Left ventricle myocardium superior (tissue), 1 donor: ENCODE measurements at places on chromosomes 1 and 21. TPM values are rescaled to one million over a fixed set of nuclear protein-coding genes. Genes with fewer than 3 reads are reported as not detected.

Gene SLFNL1
- total RNA-seq, result 0.37 TPM

Gene MEX3A
- total RNA-seq, result 0.17 TPM

Gene CCDC181
- total RNA-seq, result 0.47 TPM

Gene SYTL1
- total RNA-seq, result 1.1 TPM

Gene GBP3
- total RNA-seq, result 7.4 TPM

Gene RIMS3
- total RNA-seq, result 0.92 TPM

Gene OR2T11
- not detected for total RNA-seq

Gene TMPRSS2
- total RNA-seq, result not detected

Gene AADACL3
- total RNA-seq, result not detected

Gene BLACAT1
- total RNA-seq, result not detected

Gene TNFAIP8L2
- 1.4 TPM for total RNA-seq

Gene OR2T29
- not detected for total RNA-seq

Gene PRXL2B
- total RNA-seq, result 11.2 TPM

Gene MRAP
- total RNA-seq, result 0.37 TPM

Gene ZMPSTE24
- total RNA-seq, result 33.5 TPM

Gene AKR7A3
- 0.20 TPM for total RNA-seq

Gene AMY1C
- total RNA-seq, result not detected

Gene GPR161
- total RNA-seq, result 3.0 TPM

Gene TSACC
- total RNA-seq, result not detected

Gene FYB2
- total RNA-seq, result 15.2 TPM

Gene HHAT
- total RNA-seq, result 1.9 TPM

Gene ASPM
- total RNA-seq, result 0.40 TPM

Gene AMPD1
- 0.10 TPM for total RNA-seq

Gene ADAMTSL4
- 77.7 TPM for total RNA-seq

Gene CLDN17
- not detected for total RNA-seq
